ENCODE measurements at places on chromosomes 6 and 20.

- no peak for DNase-seq
Observed at GRCh38 chr20:31573555-31574321, 31.4 kb upstream of the ID1 start.

DNA sequence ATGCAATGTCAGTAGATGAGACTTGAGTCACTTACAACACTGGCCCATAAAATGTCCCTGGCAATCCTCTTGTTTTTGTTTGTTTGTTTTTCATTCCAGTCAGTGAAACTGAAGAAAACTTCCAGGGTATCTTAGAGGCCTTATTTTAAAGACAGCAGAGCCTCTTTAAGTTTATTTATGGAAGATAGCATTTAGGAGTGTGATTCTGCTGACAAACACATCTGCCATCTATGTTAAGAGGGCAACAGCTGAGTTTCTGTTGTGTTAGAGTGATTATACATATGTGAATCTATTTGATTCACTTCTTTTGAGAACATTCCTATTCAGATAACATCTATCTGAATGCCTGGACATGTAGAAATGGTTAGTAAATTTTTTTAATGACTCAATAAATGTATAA, 812.6 kb downstream of the TENT5A start:
- DNase-seq, result no peak

- DNase-seq, result peak; percentile 36
Observed at GRCh38 chr20:34703424-34704176, 544 bp upstream of the TP53INP2 start.

DNA sequence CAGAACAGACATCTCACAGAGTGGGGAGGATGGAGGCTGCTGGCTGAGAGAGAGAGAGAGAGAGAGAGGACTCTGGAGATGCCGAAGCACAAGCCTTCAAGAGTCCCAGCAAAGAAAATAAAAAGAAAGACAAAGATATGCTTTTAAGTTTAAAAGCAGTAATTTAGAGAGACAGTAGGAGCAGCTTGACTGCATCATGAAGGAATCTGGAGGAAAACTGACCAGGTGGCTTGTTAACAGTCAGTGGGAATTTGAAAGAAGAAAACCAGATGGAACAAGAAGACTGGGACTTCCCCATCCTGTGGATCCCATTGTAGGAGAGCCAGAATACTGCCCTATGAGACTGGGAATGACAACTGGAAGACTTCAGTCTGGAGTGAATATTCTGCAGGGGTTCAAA, 46.3 kb upstream of the PLN start:
- DNase-seq, result no peak

GRCh38 chr6:151537556-151537955, 43.7 kb downstream of the CCDC170 start:
- DNase-seq, result no peak

GRCh38 chr6:10583509-10583901, 62.4 kb downstream of the GCNT2 start:
- no peak for DNase-seq

- peak; percentile 46 for DNase-seq
Observed at GRCh38 chr6:75230484-75231325, 12.9 kb downstream of the COX7A2 start.

DNA sequence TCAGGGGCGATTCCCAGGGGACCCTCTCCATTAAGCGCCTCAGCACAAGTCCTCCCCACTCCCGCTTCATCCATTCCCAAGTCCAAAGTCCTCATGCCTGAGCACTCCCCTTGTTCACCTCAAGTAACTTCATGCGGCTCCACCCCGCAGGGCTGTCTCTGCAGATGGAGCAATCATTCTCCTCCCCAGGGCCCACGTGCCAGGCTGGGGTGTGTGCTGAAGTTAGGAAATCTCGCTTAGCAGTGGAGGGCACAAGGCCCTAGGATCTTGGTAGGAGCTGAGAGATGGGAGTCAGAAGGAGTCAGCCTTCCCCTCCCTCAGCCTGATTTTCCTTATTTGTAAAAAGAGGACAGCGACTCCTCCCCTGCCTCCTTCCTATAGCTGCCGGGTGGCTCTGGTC, 3.5 kb downstream of the TGM3 start:
- DNase-seq, result peak; percentile 95

- no peak for DNase-seq
Observed at GRCh38 chr20:15924556-15924955, 648.7 kb downstream of the KIF16B start.
